Epithelial cell of alveolus of lung (primary cell): ENCODE measurements at places on chromosomes 2 and 18. TPM values are rescaled to one million over a fixed set of nuclear protein-coding genes. Genes with fewer than 3 reads are reported as not detected.

The MROH2A gene
- not detected in 2 replicates for total RNA-seq

The KYNU gene
- 4.4 and 25.7 TPM in 2 replicates for total RNA-seq

The FRZB gene
- total RNA-seq, result 0.52 and 0.64 TPM in 2 replicates

The SLC9A2 gene
- not detected in 2 replicates for total RNA-seq

The TMEM182 gene
- total RNA-seq, result 2.6 and 2.7 TPM in 2 replicates

The SERPINB12 gene
- total RNA-seq, result not detected in 2 replicates

The KIAA2012 gene
- total RNA-seq, result not detected in 2 replicates
